ENCODE measurements at places on chromosomes 2 and 18.

DNA sequence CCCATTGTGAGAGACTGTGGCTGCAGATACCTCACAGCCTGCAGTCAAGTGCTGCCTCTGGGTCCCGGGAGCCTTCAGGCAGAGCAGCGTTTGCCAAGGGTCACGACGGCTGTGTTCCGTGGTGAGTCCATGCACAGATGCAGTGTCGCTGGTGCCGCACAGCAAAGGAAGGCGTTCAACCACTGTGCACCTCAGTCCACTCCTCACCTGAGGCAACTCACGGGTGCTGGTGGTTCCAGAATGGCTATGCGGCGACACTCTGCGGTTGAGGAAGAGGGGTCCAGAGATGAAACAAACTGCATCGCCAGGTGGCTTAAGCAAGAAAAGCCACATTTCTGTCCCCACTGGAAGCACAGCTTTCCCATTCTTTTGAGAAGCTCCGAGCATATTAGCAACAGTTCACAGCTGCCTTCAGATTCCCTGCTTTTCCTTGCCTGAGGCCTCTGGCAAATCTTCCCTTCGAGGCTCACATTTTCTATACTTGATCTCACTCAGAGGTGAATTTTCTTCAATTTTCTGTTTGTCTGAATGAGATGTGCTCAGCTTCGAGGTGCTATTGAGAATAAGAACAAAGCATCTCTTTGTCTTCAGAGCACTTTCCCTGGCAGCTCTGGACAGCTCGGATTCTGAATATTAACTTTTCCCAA is 208.8 kb upstream of the TWIST2 start:
- no peak for DNase-seq

DNA sequence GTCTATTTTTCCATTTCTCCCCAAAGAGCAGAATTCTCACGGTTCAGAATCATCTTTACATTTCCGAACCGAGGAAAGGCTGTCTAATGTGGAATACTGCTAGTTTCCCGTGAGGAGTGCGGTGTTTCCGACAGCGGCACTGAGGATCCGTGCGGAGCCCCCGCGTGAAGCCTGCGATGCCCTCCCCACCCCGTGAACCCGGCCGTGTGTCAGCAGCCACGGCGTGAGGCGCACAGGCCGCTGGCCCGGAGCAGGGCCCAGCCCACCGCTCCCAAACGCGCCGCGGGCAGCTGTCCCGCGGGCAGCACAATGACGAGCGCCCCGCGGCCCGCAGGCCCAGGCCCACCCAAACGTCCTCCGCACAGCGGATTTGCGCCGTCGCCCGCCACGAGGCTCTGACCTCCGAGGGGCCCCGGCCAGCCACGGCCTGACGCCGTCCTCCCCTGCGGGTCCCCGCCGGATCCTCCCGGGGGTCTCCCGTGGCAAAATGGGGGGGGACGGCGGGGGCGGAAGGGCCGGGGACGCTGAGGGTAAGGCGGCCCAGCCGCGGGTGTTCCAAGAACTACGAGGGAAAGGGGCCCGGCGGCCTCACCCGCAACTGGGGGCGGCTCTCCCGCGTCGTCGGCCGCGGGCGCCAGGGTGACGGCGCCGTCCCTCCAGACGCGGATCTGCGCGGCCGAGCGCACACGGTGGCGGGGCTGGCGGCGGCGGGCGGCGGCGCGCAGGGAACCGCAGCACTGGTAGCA is 796 bp downstream of the SPIRE1 start:
- peak; percentile 22 for DNase-seq

DNA sequence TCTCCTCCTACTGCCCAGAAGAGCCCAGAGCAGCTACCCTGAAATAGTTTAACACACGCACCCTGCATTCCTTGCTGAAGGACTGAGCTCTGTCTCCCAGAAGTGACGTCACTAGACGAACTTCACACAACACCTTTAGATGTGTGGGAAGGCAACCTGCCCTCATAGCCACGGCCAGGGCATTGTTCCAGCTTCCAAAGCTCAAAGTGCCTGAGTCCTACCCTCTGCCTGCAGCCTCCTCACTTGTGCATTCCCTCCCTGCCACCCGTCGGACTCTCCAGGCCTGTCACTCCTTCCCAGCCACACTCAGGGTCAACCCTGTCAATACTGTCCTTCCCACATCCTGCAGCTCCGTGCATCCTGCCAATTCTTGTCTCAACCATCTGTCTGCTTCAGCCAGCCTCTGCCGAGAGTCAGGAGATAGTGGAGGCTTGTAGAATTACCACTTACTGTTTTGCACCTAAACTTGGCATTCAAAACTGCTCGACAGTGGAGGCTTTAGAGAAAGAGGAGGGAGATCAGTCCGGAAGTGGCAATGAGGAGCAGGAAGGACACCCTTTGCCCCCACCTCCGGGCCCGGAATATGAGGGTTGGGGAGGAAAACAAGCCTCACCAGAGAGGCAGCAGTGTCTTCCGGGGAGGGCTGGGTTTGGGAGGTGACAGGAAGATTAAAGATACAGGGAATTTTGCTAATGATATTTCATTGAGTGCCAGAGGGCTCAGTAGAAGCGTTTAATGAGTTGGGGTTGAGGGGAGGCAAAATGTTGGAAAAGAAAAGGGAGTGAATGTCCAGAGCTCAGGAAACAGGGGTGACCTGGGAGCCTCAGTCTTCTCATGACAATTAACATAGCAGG is 72.3 kb upstream of the ATG16L1 start:
- DNase-seq = no peak

GRCh38 chr2:127406454-127406853 is 11.8 kb upstream of the PROC start:
- DNase-seq = no peak

GRCh38 chr2:47402555-47402804 is 476 bp upstream of the MSH2 start:
- DNase-seq = no peak

DNA sequence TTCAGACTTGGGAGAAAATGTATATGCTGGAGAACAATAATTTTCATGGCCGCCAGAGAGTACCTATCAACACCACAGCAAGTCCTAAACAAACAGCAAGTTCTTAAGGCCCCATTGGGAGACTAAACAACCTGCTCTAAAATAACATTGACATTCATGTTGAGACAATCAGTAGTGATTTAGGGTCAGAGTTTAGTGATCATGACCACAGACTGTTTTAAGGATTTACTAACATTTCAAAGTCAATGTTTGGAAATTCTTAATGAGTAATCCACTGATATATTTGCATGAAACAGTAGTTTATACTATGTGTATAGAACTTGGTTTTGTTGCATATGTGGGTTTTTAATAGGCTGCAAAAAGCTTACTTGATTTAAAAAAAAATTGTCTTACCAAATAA is 34.7 kb downstream of the RASGRP3 start:
- no peak for DNase-seq

- no peak for DNase-seq
Observed at GRCh38 chr18:29726646-29727045, 1315.9 kb downstream of the DSC3 start.

DNA sequence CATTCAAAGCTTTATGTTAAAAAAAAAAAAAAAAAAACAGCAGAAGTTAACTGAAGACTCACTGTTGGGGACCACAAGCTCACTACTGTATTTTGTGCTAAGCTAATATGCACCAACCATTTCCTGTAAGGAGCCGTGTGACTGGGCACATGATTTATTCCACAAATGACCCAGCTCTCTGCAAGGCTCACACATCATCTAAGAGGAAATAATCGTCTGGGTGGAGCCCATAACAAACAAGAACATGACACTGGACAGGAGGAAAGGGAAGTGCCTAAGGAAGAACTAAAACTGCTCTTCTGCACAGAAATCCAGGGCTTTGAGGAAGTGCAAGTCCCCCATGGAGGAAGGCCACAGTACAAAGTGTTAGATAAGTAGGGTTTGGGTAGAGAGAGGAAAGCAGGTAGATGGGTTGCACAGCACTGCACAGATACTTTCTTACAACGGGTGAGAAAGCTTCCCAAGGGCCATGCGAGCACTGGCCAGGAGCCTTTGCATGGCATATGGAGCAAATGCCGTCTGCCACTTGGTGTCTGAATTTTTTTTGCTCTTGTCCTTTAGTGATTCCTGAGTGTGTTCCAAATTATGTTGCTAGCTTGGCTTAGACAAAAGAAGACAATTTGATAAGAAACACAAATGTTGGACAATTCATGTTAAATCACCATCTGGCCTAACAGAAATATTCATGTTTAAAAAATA is 24.4 kb downstream of the NFE2L2 start:
- no peak for DNase-seq

GRCh38 chr2:79511320-79511951 is 1.4 kb upstream of the CTNNA2 start:
- peak; percentile 3 for DNase-seq

DNA sequence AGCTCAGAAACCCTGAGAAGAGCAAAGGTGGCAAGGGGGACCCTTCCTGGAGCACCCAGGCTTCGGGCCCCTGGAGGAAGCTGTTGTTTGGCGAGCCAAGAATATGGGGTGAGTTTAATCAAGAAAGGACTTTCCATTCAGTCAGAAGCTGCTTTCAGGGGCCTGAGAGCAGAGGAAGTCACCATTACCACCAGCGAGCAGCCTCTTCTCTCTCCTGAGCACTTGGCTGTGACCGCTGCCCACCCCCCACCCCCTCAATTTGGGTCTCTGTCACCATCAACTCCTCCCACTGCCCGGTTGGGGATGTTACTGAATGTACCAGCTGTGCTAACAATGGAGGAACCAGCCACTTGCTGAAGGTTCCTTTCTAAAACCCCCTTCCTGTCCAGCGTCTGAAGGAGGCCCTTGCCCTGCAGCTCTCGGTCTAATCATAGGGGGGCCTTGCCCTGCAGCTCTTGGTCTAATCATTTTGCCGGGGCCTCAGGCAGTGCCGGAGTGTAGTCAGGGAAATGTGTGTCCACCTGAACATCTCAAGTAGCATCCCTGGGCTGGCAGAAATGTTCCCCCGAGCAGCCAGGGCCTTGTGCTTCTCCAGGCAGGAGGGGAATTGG is 943 bp downstream of the INPP5D start:
- peak; percentile 62 for DNase-seq
